ENCODE measurements at places on chromosomes 3 and 15.
A peak's percentile ranks its signal among the peaks of the same experiment; 100 is the strongest.

- peak; percentile 63 for DNase-seq
Observed at GRCh38 chr15:76996526-76997401, 1.8 kb downstream of the PSTPIP1 start.

DNA sequence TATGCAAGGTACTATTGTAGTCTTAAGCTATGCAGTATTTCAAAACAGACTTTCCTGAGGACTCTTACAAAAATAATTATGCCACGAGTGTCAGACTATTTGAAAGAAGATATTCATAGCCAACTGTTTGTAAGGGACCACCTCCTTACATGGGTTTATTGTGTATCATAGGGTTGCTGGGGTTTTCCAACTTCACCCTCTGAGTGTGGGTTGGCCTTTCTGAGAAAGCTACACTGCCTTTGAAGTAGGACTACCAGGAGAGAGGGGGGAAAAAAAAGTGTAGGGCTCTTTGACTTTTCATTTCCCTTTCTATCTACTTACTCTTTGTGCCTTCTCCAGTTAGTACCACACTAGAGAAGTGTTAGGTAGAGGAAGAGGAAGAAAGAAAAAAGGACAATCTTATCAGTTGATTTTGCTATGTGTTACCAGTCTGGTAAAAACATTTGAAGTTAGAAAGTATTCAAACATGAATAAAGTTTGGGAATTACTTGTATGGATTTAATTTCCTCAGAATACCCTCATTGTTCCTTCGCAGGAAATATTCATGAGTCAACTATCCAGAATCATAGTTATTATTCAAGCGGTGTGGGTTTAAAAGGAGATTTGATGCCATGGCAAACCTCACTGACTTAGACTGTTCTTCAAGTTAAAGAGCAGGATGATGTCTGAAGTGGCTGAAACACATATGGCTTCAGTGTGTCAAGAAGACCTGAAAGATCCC is 329.3 kb upstream of the THBS1 start:
- no peak for DNase-seq

GRCh38 chr15:83571820-83572707 is 81.9 kb upstream of the ADAMTSL3 start:
- no peak for DNase-seq

DNA sequence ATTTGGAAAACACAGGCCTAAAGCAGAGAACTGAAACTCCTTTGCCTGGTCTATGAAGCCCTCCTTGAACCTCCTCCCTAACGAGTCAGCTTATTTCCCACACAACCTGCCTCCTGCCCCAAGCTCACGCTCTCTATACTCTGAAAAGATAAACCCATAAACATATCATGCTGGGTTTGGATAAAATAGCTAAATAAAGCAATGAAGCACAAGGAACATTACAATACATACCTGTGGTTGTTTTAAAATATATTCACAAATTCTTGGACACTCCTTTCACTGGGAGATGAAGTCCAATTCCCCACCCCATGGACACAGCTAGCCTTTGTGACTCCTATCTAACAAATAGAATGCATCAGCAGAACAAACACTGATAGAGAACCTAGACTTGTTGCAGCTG is 98.2 kb downstream of the PLCH1 start:
- DNase-seq: no peak

GRCh38 chr3:171026597-171027293 is at the start of gene SLC2A2:
Gene SLC2A2 (minus strand): TSS chr3:171026720. CDS start chr3:171026670, 50 bp downstream.
- DNase-seq: no peak

- DNase-seq: peak; percentile 29
Observed at GRCh38 chr3:194137008-194137505, 1.1 kb downstream of the HES1 start.

GRCh38 chr3:44323341-44323955 is 15.1 kb upstream of the TCAIM start:
- peak; percentile 45 for DNase-seq

GRCh38 chr3:58214484-58215316 is 3.9 kb upstream of the DNASE1L3 start:
- no peak for DNase-seq

DNA sequence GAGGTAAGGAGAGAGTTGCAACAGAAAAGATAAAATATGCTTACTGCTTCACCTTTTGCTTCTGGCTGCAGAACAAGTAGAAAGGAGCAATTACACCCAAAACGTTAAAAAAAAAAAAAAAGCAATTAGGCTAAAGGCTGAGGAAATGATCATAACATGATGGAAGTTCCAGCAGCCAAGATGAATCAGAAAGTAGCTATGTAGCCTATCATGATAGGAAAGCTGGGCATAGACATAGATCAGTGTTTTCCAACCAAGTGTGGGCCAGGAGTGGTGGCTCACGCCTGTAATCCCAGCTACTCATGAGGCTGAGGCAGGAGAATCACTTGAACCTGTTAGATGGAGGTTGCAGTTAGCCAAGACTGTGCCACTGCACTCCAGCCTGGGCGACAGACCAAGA is 52.6 kb downstream of the AGTR1 start:
- no peak for DNase-seq

GRCh38 chr3:113548501-113548900 is 16.1 kb downstream of the SIDT1 start:
- DNase-seq: no peak

DNA sequence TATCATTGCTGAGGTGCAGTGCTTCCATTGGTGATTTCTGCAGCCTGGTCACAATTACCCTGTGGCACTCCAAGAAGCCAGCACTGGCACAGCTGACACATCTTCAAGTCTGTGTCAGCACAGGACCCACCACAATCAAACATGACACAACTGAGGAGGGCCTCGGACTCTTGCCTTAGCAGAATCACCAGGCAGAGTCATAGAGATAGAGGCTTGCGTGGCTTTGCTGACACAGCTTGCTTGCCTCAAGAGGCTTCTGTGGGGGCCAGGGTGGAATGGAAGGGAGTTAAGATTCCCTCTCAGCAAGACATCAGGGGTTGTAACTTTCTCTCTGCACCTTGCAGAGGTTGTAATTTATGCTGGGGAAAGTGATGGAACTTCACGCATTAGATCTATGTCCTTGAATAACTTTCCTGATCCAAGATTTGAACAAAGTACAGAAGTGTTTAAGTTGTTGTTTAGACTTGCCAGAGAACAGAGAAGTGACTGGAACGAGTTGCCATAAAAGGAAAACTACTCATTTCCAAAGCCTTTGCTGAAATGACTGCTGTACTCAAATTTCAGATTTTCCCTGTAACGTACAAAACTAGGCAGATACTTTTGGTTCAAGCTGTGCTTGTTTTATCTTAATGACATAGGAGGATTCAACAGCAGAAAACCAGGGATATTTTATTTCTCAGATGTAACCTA is 170.7 kb downstream of the DIPK2A start:
- no peak for DNase-seq

DNA sequence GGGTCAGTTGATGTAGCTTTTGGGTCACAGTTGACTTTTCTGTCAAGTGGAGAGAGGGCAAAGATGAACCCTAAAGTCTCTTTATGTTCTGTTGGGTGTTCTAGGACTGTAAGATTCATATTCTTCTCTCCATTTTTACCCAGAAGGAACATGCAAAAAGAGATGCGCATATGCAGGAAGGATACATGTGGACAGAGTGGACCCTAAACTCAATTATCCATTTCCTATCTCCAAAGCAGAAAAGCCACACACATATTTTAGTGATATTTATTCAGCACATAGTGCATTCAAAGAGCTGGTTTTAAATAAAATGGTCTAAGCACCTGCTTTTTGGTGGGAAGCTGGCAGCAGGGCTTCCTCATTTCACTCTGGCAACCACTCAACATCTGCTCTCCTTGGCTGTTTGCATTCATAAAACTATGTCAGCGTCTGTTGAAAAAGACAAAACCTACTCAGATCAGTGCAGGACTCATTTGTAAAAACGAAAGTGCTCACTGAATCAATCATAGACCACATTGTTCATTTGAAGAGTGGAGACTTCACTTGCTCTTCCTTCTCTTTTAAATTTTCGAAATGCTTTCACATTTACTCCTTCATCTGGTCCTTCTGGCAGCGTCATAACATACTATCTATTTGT is 96.6 kb downstream of the SEMA6D start:
- DNase-seq: no peak

DNA sequence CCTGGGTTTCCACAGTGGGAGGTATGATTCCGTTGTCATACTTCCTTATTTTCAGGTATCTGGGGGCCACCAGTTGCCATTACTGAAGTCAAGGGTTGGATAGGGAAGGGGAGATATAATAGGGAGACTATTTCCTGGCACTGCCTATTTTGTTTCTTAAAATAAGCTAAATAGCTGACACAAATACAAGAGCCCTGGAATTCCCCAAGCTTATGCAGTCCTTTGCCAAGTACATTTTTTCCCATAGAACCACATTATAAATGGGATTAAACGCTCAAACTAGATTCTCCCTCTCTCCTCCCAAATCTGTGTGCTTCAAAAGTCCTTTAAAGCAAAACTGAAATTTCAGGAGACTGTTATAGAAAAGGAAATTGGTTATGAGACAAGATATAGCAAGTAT is 68.7 kb downstream of the AP4E1 start:
- no peak for DNase-seq

- no peak for DNase-seq
Observed at GRCh38 chr3:124759666-124760401, 29.6 kb downstream of the UMPS start.

DNA sequence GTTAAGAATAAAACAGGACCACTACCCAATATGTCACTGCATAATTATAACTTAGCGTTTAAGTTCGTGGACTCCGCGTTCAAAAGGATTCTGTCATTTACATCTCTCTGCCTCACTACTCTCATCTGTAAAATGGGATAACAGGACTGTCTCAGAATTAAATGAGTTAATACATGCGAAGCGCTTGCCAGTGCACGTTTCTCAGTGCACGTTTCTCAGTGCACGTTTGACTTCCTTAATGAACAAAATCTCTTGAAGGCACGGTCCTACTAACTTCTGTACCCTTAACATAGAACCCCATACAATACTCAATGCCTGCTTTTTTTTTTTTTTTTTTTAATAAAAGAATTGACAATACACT is 499 bp downstream of the RABL3 start:
- no peak for DNase-seq

DNA sequence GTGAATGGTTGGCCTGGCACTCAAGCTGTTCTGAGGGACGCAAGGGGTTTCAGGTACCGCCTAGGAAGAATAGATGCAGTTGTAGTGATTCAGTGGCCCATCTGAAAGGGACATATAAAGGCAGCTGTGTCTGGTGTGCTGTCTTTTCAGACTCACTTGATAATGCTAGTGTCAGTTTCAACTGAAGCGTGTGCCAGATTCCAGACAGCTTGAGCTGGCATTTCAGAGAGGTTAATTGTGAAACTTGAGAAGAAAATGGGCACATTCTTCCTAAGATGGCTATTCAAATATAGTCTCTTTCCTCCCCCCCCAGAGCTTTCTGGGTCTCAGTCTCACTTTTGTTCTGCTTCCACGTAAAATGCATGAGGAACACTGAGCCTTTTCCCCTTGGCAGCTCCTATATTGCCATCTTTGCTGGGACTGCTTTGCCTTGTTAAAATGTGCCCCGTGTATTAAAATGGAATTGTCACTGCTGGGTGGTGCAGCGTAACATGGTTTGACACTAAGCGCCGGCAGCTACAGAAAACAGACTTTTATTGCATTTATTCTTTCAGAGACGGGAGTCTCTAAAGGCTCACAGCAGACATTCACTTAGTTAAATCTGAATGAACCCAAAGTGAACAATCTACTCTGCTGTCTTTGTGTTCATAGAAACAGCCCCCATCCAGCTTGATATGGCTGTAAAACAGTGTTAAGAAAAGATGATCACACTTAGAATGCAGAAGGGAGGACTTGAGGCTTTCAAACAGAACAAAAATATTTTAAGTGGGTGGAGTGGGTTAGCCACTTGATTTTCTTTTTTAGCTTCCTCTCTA is 478.7 kb downstream of the RBMS3 start:
- DNase-seq: no peak

- peak; percentile 90 for DNase-seq
Observed at GRCh38 chr3:49719214-49719884, at the start of gene AMIGO3. Gene AMIGO3 (minus strand): TSS chr3:49719684. CDS start chr3:49719465, 219 bp downstream.

DNA sequence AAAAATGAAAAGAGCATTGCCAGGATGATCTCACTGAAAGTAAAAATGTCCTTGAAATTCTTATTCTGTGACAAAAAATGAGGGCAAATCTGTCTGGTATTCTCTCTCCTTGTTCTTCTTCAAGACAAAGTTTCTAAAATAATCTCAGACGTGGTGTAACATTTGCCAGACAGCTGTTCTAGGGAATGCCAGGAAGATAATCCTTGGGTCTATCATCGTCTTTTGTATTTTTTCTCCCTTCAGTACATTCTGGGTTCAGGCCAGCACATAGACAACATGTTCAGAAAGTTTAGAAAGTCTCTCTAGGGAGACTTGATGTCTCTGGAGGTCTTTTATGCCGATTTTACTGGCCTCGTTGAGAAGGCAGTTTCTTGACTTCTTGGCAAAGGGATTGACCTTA is 121.2 kb upstream of the HES1 start:
- DNase-seq: no peak

DNA sequence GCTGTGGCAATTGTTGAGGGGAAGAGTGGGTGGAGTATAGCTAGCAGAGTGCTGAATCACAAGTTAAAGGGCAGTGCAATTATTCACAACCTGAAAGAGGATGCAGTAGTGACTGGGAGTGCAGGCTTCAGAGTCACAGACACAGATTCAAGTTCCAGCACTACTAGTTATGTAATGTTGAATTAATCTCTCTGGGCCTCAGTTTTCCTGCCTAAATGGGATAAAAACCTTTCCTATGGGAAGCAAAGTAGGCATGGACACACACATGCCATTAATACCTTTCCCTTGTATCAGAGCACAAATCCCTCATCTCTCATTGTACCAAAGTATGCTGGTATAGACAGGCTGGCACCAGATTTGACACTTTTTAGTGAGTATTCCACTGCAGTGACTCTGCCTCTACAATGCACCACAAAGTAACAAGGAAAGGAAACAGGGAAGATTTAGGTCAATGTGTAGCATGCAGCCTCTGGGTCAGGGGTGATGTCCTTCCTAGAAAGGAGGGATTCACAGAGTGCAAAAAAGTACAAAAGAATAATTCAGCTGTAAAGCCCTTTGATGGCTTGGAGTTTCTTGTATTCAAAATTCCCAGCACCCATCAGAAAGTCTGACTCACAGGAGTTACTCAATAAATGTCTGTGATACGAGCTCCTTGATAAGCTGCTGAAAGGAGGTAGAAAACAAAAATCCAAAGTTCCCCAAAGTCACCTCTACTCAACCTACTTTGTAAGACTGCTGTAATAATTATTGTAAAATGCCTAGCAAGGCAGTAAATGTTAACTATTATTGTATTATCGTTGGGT is 507.5 kb upstream of the TGFBR2 start:
- no peak for DNase-seq

DNA sequence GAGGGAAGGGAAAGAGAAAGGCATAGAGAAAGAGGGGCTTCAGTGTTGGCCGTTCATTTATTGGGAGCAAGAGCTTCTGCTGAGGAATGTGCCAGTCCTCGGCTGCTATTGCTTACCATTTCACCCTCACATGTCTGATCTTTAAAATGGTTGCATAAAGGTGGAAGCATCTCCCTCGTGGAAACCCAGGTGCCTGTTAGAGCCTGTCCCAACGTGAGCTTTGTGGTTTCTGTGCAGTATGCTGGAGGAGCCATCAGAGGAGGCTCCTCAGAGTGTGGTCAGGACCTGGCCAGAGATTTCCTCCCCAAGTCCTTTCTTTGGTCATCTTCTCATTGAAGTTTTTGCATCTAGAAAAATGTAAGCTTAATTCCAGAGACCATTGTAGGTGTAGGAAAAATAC is 34.4 kb downstream of the PSMD6 start:
- DNase-seq: no peak

- no peak for DNase-seq
Observed at GRCh38 chr3:107882881-107883280, 207.9 kb downstream of the CD47 start.

- DNase-seq: no peak
Observed at GRCh38 chr3:154729741-154730140, 299.8 kb upstream of the GPR149 start.
